ENCODE measurements at places on chromosomes 5 and 9. TPM values are rescaled to one million over a fixed set of nuclear protein-coding genes. Genes with fewer than 3 reads are reported as not detected.

ANKRD31 gene
- total RNA-seq = 0.65 TPM

TMC1 gene
- 0.39 TPM for total RNA-seq

GMCL2 gene
- total RNA-seq = not detected

CERCAM gene
- 110 TPM for total RNA-seq

WNT8A gene
- not detected for total RNA-seq

CER1 gene
- not detected for total RNA-seq

EIF4E1B gene
- total RNA-seq = not detected

FAM169A gene
- total RNA-seq = 0.76 TPM

SOHLH1 gene
- total RNA-seq = not detected

APBA1 gene
- 14.1 TPM for total RNA-seq

PRRC1 gene
- 94.4 TPM for total RNA-seq

FAM53C gene
- 32.6 TPM for total RNA-seq

Data from articular chondrocyte of knee joint (primary cell).